ENCODE measurements at places on chromosomes 11 and 22.

DNA sequence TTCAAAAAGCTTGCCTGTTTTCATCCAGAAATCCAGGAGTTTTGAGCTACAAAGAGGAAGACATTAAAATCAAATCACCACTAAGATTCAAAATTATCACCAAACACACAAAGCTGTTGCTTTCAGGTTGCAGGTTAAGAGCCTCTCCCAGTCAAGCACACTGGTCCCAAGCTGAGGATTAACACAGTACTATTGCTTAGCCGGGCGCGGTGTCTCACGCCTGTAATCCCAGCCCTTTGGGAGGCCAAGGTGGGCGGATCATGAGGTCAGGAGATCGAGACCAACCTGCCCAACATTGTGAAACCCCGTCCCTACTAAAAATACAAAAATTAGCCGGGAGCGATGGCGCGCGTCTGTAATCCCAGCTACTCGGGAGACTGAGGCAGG lies 1165.1 kb downstream of the LRRC4C start:
- DNase-seq, result no peak

GRCh38 chr11:15468466-15468865 lies 353.7 kb downstream of the INSC start:
- no peak for DNase-seq

GRCh38 chr22:33913188-33913587 lies 7.1 kb downstream of the LARGE1 start:
- no peak for DNase-seq

- DNase-seq, result peak; percentile 73
Observed at GRCh38 chr22:26648528-26649388, 8.6 kb upstream of the MIAT start.

- DNase-seq, result no peak
Observed at GRCh38 chr22:23234409-23235161, 54.3 kb downstream of the BCR start.

GRCh38 chr11:45093761-45094455 lies 52.5 kb upstream of the PRDM11 start:
- DNase-seq, result no peak

- no peak for DNase-seq
Observed at GRCh38 chr11:108364159-108364558, 103.2 kb downstream of the C11orf65 start.

DNA sequence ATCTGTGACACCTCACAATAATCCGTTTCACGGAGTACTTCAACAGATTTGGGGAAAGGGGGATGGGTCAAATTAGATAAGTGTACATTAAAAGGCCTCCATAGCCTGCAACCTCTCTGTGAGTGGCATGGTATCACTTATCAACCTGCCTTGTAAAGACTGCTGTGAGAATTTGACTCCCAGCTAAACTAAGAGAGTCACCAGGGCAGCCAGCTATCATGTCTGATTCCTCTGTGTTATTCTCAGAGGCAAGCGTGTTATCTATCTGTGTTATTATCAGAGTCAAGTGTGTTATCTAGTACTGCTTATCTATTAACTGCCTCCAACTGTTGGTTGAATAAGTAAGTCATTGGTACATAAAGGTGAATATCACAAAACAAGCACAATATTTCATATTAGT lies 4.1 kb upstream of the FAM83F start:
- DNase-seq, result peak; percentile 69

GRCh38 chr22:39179401-39179827 lies 26.9 kb upstream of the CBX7 start:
- no peak for DNase-seq

DNA sequence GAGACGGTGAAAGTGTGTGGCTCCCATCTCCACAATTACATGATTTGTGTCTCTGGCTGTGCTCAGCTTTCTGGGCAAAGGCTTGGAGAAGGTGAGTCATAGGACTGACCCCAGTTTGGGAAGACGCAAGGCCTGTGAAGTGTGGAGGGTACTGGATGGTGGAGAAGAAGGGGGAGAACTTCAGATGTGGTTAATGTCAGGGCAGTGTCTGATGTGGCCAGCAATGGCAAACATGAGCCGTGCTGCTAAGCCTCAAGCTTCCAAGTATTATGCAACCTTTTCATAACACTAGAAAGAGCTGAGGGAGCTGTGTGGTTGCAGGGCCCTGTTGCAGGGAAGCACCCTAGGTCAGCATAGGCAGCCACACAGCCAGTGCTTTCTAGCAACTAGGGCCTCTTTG lies 110.9 kb downstream of the NTM start:
- no peak for DNase-seq

DNA sequence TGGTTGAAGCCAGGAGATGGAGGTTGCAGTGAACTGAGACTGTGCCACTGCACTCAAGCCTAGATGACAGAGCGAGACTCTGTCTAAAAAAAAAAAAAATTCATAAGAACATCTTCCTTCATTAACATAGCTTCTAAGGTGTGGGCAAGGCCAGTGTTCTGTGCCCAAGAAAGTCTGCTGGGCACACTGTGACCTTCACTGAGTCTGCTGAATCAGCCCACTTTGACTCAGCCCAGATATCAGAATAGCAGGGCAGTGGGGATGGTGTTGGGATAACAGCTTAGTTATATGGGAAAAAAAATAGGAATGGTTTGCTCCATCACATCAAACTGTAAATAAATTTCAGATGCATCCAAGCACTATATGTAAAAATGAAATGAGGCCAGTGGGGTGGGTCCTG lies 32.4 kb upstream of the XBP1 start:
- DNase-seq, result no peak

DNA sequence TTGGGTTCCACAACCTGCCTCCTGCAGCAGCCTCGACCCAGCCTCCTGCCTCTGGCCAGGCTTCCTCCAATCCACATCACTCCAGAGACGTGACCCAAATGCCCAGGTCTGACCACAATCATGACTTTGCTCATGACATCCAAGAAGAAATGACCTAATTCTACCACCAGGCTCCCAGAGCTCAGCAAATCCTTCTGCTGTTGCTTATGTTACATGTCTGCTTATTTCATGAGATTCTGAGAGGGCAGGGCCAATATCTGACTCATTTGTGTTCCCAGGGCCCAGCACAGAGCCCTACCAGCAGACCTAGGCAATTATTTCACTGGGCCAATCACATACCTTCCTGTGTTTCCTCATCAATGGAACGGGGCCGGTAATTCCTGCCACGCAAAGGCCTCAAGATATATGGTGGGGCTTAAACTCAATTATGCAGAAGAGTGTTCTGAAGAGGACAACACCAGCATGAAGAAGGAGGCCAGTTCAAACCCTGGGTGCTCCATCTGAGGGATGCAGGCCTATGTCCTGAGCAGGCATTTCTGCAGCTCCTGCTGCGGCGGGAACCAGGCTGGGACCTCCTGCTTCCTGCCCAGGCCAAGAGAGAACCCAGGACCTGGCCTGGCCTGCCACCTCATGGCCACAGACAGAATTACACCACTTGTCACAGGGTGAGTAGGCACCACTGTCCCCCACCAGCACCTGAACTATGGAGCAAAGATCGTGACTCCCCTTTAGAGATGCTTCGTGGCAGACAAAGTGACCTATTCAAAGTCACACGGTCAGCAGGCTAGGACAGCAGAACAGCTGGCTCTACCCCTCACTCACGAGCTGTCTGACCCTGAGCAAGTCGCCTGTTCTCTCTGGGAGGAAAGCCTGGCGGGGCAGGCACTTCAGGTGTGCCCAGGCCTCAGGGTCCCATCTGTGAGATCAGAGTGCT lies 5.9 kb downstream of the CENPM start:
- peak; percentile 87 for DNase-seq
